ENCODE measurements at places on chromosomes 12 and 14.

DNA sequence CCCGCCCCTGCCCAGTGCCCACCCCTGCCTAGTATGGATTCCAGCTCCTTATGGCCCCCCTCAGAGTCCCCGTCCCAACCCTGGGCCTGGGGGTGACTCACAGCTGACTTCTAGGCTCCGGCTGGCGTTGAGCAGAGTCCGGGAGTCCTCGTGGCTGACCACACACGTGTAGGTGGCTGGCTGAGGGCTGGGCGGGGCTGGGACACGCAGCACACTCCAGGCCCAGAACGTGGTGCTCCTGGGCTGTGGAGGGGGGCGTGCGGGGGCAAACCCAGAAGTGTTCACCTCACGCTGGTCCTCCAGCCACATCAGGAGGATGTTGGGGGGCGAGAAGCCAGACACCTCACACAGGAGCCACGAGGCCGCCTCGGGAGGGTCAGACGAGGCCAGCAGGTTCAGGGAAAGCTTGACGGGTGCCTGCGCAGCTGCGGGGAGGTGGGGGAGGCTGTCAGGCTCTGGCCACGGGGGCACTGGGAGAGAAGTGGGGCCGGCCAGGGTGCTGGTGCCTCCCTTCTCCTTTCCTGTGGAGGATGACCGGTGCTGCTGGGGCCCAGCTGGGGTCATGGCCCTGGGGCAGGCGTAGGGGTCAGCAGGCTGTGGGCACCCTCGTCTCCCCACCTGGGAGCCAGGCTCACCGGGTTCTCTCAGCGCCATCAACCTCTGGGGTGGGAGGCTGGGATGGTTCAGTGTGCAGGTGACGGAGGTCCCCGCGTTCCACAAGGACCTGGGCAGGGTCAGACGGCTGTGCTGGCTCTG is 314.1 kb downstream of the TMEM121 start:
- DNase-seq = no peak

DNA sequence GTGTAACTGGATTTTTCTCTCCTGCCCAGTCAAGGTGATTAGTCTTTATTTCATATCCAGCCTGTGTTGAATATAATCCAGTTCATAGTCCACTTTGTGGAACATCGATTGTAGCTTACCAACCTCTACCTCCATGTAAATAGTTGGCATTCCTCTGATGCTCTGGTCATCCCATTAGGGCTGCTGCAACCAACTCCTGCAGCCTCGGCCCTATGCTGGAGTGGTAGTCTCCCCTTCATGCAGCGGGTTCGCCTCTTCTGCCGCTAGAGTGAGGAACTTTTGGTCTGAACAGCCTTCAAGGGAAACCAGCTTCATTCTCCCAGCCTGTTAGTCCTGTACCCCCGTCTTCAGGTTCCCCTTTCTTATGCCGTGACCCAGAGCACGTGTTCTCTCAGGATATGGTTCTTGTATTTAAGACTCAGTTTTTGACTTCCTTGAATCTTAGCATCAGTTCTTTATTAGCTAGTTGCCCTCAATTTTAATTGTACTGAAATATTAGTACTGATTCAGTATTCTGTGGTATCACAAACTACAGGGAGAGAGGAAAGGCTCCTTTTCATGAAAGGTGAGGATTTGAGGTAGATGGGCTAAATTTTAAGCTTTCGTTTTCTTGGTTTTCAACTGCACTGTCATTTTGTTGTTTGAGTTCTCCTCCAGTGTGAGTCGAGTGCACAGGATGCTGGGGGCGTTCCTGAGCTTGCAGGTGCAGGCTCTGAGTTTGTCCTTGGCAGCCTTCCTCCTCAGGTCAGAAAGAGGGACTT is 33.2 kb downstream of the ZNF664 start:
- peak; percentile 58 for DNase-seq

DNA sequence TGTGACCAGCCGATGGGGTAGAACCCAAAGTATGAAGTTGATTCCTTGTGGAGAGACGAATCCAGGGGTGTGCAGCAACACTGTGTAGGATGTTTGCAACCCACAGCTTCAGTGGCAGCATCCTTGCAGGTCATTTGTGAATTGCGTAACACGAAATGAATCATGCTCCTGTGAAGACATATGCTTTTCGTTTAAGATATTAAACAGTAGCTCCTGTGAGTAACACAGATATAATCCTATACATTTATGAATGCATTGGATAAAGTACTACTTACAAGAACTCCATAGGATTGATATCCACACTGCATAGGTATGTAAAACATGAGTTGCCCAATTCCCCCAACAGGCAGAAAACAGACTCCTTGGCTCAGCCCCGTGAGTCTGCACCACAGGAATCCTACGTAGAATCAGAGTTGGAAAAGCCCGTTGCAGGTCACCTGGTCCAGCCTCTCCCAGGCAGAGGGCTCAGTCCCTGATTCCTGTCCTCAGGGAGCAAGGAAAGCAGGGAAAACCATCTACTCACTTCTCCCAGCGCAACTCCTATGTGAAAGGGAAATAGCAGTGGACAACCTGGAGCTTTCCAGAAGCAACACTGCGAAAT is 75.8 kb downstream of the GPATCH2L start:
- no peak for DNase-seq

GRCh38 chr12:113194971-113195391 is 9.5 kb downstream of the RITA1 start:
- no peak for DNase-seq

GRCh38 chr12:5088586-5089264 is 45.0 kb downstream of the KCNA5 start:
- no peak for DNase-seq

- DNase-seq = no peak
Measured at GRCh38 chr12:12533238-12533829, 29.3 kb downstream of the DUSP16 start.

- no peak for DNase-seq
Measured at GRCh38 chr14:76833011-76833410, 6.8 kb downstream of the LRRC74A start.

DNA sequence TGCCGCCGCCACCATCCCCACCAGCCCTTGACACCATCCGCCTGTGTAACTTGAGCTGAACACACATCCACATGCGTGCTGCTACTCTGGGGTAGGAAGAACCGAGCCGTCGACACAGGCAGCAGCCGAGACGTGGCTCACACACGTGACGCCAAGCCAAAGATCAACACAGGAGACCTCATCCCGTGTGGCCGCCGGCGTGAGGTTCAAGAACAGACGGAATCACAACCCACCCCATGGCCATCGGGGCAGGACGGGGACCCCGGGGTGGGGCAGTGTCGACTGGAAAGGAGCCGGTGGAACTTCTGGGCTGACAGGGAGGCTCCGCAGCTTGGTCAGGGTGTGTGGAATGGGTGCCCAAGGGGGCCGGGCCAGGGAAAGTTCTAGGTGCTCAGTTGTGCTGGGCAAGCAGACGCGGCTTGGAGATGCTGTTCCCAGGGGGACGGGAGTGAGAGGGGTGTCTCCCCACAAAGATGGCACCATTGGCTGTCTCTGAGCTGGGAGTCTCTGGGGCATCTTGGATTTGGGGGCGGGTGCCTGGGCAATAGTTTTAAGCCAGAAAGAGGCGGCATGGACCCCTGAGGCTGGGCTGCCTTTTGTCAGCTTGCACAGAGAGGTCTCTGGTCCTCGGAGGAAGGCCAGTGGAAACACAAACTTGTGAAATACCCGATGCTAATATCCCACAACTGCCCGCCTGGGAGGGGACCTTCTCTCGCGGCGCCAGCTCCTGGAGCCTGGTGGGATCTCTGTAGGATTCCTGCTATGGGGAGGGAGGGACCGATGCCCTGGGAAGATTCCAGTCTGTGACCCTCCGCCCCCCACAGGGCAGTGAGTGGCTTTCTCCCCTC is 41.8 kb downstream of the GALNT9 start:
- no peak for DNase-seq

GRCh38 chr12:126915309-126915708 is 1351.7 kb upstream of the TMEM132C start:
- DNase-seq = no peak

- DNase-seq = no peak
Measured at GRCh38 chr12:29634057-29634456, 136.6 kb upstream of the OVCH1 start.

DNA sequence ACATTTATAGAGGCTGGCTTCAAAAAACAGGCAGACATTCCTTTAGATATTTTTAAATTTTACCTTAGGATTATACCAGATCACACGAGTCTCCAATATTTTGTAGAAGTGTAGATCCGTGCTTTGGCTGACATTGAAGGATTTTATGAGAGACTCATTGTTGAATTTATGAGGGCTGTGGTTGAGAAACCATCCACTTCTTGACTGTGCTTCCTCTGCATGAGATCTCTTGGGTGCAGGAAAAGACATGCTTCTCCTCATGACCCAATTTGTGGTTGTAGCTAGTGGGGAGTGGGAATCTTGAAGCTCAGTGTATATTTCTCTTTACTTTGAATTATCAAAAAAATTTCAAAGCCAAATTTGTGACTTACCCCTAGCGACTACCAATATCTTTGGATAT is 36.7 kb upstream of the NKX2-8 start:
- no peak for DNase-seq

GRCh38 chr12:69898236-69898635 is 73.2 kb downstream of the MYRFL start:
- no peak for DNase-seq

GRCh38 chr12:100574187-100575074 is 947 bp downstream of the GAS2L3 start:
- no peak for DNase-seq

DNA sequence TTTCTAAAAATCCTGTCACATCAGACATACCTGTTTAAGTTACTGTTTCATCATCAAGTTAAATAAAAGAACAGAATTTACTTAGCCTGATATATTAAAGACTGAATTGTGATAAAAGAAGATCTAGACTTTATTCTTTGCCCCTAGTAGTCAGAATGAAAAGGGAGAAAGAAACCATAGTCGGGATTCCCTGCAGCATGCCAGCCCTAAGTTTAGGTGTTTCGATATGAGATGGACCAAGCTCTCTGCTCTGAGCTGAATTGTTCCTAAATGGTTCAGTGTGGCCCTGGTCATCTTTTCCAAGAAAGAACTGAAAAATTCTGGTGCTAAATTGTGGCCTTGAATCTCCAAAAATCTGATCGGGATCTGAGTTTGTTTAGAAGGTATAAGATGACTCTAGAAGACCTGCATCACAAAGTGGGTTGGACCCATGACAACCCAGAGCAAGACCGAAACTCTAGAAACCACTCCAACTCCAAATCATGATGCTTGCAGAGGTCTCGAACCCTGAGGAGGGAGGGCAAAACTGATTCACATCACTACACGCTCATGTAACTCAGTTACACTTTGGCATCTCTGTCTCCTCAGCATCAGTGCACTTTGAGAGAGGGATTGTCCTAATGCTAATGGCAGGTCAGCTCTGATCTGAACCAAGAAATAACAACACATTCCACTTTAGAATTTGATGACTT is 15.7 kb downstream of the PTGER2 start:
- DNase-seq = no peak

- no peak for DNase-seq
Measured at GRCh38 chr12:19186722-19187661, 57.5 kb downstream of the PLEKHA5 start.

- DNase-seq = no peak
Measured at GRCh38 chr14:58822856-58823255, 185.1 kb downstream of the DACT1 start.

GRCh38 chr12:82040987-82041743 is 282.0 kb upstream of the PPFIA2 start:
- DNase-seq = no peak

GRCh38 chr14:69573205-69573830 is 1.4 kb downstream of the CCDC177 start:
- DNase-seq = no peak

DNA sequence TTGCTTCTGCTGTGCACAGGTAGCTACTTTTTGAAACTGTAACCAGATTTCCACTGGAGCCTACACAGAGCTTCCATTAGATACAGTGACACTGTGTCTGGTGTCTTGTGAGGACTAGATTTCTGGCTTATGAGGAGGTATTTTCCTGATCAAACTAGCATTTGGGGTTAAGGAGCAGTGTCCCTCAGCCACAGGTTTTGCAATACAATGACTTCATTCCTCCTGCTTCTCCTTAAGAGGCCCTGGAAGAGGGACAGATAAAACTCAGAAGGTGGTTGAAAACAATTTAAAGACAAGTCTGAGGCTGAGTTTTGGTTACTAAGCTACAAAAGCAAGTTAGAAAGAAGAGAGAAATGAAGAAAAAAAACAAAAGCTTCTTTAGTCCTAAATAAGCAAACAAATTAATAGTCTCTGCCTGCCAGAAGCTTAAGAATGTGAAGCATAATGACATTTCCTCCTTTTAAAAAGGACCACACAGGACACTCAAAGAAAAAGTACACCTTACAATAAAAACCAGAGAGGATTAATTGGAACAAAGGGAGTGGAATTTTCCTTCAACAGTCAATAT is 53.0 kb downstream of the PKP2 start:
- no peak for DNase-seq

GRCh38 chr12:106239241-106239950 is 8.4 kb downstream of the CKAP4 start:
- DNase-seq = no peak

Measured in activated CD4-positive, alpha-beta T cell treated with anti-CD3 and anti-CD28 coated beads, Interleukin-2, amount 10 ng/mL, durations not matched to agents 7 days and 5 days (primary cell).